ENCODE measurements at places on chromosomes 6 and 20.

DNA sequence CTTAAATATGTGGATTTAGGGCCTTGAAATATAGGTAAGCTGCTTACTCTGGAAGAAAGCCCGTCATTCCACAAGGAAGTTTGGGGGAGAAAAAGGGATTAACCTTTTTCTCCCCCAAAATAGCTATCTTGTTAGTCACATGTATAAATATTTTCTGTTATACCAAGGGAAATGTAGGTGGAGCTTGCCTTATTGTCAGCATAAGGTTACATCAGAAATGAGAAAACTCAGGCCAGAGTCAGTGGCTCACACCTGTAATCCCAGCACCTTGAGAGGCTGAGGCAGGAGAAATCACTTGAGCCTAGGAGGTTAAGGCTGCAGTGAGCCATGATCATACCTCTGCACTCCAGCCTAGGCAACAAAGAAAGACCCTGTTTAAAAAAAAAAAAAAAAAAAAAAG, 129.9 kb downstream of the LRFN2 start:
- DNase-seq = no peak

- DNase-seq = no peak
Measured at GRCh38 chr6:106072501-106073090, 13.5 kb upstream of the PRDM1 start.

GRCh38 chr6:1689141-1689540, 79.4 kb downstream of the FOXC1 start:
- no peak for DNase-seq

DNA sequence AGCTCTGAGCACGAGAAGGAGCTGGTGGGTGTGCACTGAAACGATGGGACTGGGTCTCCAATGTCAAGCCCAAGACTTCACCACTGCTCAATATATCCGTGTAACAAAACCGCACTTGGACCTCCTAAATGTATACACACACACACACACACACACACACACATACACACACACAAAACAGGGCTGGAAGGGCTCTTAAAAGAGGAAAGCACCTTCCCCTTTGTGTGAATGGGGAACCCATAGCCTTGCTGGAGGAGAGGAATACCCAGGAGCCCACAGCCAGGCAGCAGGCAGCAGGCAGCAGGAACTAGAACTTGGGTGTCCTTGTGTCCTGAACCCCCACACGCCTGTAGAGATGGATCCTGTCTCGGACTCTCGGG, 29.8 kb downstream of the TGM2 start:
- DNase-seq = no peak

DNA sequence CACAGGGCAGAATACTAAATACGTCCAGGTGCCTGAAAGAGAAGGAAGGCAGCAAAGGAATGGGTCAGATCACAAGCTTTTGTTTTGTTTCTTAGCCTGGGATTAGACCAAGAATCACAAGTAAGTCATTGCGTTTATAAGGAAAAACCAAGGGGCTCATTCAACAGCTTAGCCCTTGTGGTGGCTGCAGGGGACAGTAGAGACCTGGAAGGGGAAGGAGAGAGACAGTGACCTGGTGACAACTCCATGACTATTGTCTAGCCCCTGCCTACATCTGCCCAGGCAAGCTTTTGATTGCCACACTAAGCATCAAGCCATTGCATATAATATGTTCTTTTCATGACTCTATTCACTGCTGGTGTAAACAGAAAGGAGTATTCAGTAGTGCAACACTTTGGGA, 30.2 kb upstream of the TBC1D7 start:
- DNase-seq = no peak

- peak; percentile 82 for DNase-seq
Measured at GRCh38 chr6:40719671-40720374, 132.7 kb upstream of the LRFN2 start.

DNA sequence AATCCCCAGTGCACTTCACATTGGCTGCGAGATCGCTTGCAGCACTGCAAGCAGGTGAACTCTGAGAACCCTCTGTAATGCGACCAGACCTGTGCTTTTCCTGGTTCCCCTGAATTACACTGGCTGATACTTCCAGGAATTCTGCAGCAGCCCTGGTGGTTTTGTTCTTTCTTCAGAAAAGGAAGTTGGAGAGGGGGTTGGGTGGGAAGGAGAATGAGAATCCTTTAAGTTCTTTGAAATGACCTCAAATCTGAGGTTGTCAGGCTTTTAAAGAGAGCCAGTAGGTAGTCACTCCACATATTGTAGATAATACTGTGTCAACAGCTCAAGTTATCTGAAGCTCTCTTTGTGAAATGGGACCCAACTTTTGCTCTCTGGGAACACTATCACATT, 62.4 kb downstream of the GCNT2 start:
- DNase-seq = no peak

- DNase-seq = peak; percentile 41
Measured at GRCh38 chr6:22149501-22150367, 147.1 kb downstream of the PRL start.

GRCh38 chr6:92967362-92967761, 452.0 kb downstream of the EPHA7 start:
- DNase-seq = no peak

DNA sequence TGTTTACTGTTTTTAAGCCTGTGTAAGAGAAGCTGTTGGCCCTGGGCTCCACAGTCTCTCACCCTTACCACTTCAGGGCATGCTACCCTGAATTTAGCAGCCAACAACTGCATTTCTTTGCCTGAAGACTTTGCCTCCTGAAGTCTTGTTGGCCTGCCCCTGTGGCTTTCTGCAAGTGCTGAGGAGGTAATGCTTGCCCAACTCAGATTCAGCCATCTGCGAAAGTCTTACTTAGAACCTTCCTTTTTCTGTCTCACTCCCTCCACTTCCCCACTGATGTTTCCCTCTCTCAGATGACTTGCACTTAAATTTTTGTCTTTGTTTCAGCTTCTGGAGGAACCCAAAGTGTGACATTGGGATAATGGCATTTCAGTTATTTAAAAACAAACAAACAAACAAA, 11.8 kb upstream of the IBTK start:
- DNase-seq = no peak

GRCh38 chr6:159074120-159074684, 29.4 kb upstream of the TAGAP start:
- peak; percentile 88 for DNase-seq

DNA sequence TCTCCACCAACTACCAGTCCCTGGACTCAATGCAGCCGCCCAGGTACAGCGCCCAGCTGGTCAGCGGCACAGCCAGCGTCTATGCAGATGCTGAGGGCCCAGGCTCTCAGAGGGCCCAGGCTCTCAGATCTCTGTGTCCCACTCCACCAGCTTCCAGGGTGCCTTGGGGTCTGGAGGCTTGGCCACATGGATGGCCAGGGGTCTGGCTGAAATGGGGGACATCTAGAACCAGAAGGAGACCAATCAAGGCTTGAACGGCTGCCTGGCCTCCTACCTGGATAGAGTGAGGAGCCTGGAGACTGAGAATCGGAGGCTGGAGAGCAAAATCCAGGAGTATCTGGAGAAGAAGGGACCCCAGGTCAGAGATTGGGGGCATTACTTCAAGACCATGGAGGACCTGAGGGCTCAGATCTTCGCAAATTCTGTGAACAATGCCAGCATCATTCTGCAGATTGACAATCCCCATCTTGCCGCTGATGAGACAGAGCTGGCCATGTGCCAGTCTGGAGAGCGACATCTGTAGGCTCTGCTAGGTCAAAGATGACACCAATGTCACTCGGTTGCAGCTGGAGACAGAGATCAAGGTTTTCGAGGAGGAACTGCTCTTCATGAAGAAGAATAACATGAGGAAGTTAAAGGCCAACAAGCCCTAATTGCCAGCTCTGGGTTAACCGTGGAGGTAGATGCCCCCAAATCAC, 44.1 kb upstream of the GRM4 start:
- DNase-seq = no peak

- DNase-seq = no peak
Measured at GRCh38 chr20:13271977-13272975, 51.2 kb downstream of the ISM1 start.

DNA sequence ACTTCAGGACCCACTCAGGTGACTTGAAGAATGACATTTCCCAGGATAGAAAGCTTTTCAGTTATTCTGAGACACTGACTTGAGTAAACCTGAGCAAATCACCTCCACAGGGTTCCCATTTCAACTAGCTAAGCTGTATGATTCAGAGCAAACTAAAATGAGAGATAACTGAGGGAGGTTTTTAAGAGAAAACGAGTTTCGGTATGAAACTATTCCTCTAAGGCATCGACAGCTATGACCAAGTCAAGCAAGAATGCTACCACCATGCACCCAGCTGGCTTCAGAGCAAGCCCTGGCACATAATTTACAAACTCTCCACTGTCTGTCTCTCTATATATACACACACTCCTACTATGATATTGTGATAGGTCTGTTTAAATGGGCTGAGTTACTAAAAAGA, 75.4 kb downstream of the PERP start:
- no peak for DNase-seq

- no peak for DNase-seq
Measured at GRCh38 chr6:29355603-29356002, 13.1 kb downstream of the OR5V1 start.

DNA sequence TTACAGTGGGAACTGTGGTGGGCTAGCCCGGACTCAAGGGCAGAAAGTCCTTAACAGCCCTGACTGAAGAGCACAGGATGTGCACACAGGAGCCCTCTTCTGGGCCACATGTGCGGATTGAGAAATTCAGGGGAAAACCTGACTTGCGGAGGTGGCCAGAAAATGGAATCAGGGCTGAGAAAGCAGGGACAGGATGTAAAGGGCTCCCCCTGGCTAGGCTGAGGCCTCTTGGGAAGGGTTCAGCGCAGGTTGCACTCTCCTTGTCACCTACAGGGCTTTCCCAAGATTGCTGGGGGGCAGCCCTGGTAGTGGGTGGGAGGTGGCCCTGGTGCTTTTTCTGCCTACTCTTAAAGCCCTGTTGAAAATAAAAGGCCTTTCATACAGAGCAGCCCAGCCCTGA, 251.2 kb downstream of the SLC24A3 start:
- no peak for DNase-seq

Data from mesenchymal stem cell (in vitro differentiated cells and primary cell).